ENCODE measurements at places on chromosomes 11 and 22. TPM values are rescaled to one million over a fixed set of nuclear protein-coding genes. Genes with fewer than 3 reads are reported as not detected.

- DNase-seq, result no peak
These were observed 7.2 kb upstream of the FLRT1 start for GRCh38 chr11:64028398-64029115.

GRCh38 chr11:65440831-65441499, 18.4 kb downstream of the NEAT1 start:
- DNase-seq, result no peak

BIRC3 gene
- 2.2 TPM for total RNA-seq

C11orf86 gene
- not detected for total RNA-seq

GRCh38 chr11:99240192-99241030, 219.7 kb downstream of the CNTN5 start:
- no peak for DNase-seq

GRCh38 chr11:116219171-116219635, 553.6 kb downstream of the BUD13 start:
- DNase-seq, result peak; percentile 20

TIMP3 gene
- total RNA-seq, result 158 TPM

CTSF gene
- total RNA-seq, result 80.6 TPM

UBQLNL gene
- 1.8 TPM for total RNA-seq

DNA sequence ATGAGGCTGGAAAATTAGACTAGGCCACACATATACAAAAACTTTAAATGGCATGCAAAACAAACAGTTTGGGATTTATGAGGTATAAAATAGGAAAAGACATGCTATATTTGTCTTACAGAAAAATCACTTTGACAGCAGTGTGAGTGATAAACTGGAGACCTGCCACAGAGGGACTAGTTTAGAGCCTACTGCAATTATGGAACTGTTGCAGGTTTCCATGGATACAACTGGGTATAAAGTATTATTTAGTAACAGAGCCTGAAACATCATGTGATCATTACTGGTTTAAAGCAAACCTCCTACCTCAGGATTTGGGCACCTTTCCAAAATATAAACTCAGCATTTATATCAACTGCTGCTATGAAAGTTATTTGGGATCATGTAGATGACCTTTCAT, 1032.5 kb downstream of the DLG2 start:
- DNase-seq, result no peak

DNA sequence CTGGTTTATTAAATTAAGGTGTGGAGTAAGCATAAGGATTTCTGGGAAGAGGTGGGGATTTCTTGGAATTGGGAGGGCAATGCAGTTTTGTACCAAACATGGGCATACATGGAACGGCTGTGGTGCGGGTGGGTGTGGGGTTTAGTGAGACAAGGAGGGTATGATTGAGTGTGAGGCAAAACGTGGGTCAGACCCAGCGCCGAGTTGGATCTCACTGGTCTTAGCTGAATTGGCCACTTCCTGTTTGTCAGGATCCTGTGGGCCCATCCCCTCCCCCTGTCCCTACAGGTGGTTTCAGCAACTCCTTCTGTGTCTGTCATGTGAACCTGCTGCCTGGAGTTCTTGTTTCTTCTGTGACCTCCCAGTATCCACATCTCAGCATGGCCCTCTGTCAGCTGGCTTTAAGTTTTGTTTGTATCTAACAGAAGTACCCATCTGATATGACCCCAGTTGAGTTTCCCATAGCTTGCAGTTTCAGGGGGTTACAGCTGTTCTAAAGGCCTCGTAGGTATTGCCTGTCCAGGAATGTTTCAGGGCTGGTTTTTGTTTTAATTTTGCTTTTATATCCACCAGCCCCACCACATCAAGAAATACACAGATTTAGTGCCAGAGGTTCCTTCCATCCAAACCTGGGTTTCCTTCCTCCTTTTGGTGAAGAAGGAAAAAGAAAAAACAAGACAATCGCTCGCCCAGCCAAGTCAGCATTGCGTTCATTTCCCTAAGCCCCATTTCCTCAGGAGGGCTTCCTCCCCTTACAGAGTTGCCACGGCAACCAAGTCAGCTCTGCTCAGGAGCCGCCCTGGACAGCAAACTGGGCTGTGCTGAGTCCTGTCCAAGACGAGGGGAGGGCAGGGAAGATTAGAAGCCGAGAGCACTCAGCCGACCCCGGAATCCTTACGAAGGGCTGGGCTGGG, 6.0 kb downstream of the APOL1 start:
- DNase-seq, result peak; percentile 47

DNA sequence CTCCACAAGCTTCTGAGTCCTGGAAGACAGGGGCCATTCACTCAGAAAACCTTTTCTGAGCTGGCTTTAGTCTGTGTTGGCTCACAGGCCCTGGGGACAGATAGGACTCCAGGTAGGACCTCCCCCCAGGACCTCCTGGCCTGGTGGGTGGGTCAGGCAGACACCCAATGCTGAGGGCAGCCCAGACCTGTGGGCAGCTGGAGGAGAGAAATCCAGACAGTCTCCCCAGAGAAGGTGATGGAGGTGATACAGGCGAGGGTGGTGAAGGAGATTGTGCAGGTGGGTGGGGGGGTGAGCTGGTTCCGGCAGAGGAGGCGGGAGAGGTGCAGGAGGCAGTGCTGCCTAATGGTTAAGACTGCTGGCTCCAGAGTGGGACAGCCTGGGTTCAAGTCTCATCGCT, 15.6 kb downstream of the LRRC32 start:
- no peak for DNase-seq

DNA sequence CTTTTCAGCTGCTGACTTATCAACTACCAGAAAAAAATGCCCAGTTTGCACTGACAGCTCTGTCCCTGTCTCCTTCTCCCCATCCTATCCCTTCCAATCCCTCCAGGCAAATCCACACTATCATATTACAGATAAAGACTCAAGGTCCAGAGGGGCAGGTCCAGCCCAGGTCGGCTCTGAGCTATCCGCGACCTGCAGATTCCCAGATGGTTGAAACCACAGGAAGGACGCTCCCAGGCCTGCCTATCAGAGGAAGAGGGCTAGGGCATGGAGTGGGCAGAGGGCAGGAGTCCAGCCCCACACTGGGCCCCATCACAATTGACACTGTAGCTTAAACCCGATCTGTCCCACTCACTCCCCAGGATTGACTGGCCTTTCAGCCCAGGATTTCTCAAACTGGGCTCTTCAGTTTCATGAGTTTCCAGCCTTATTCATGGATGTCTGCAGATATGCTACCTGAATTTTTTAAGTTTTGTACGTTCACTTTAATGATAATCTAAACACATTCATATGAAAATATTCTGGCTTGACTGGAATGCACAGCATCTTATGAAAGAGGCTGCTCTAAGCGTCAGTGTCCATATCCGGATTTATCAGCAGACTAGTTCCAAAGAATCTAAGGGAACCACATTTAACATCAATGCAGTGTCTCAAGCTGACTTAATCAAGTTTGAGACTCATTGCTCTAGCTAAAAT, 16.4 kb upstream of the FCHSD2 start:
- DNase-seq, result no peak

GRCh38 chr11:122717264-122717867, 61.8 kb downstream of the UBASH3B start:
- peak; percentile 64 for DNase-seq

DNA sequence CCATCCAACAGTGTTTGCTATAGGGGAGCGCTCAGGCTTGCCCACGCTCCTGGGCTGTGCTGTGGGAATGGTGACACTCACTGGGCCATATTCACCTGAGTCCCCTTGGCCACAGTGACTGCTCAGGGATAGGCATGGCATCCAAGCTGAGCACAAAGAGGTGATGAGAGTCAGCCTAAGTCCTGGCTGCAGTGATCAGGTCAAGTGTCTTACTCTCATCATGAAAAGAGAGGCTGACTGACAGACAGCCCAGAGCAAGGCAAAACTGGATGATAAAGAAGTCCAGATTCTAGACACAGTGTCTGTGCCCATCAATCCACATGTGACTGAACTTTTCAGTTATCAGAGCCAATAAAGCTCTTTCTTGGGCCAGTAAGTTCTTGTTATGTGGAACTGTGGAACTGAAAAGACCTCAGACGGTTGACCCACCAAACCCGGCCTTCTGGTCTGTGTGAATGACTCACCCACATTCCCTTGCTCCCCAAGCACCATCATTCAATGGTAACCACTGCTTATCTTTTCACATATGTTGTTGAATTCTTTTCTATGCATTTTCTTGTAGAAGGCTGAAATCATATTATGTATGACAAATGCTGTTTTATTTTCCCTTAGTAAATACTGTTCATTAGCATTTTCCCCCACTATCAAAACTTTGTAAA, 43.2 kb upstream of the YPEL1 start:
- no peak for DNase-seq

DNA sequence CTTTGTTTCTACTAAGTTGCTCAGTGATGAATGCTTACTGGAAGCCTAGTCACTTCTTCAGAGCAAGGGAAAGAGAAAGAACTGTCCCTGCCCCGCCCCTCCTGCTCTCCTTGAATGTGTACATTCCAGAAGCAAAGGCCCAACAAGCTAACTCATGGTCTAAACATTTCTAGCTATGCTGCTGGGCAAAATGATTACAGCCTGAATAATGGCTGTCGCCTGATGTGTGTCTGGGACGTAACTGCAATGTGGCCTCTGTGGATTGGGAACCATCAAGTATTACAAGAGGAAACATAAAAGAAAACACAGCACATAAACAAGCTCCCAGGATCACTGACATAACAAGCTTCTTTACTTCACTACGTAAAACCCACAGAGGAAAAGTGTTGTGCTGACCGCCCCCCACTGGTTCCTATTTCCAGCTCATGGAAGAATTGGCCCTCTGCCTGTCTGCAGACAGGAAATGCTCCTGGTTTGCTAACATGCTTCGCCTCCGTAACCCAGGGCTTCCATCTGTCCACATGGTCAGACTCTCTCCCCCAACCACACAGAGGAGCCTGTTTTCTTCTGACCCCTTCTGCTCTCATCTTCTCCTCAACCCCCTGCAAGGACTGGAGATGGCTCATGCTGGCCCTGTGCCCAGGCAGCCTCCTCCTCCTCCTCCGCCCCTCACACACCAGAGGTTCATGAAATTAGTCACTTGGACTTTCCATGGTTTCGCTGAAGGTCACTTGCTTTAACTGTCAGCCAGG, 187.2 kb downstream of the MAML2 start:
- DNase-seq, result peak; percentile 61

LUZP2 gene
- 3.3 TPM for total RNA-seq

- no peak for DNase-seq
These were observed 31.5 kb downstream of the C22orf31 start for GRCh38 chr22:29030016-29030617.

PRR33 gene
- total RNA-seq, result not detected

- DNase-seq, result no peak
These were observed 122.5 kb upstream of the ZC3H12C start for GRCh38 chr11:109970516-109971183.

DNA sequence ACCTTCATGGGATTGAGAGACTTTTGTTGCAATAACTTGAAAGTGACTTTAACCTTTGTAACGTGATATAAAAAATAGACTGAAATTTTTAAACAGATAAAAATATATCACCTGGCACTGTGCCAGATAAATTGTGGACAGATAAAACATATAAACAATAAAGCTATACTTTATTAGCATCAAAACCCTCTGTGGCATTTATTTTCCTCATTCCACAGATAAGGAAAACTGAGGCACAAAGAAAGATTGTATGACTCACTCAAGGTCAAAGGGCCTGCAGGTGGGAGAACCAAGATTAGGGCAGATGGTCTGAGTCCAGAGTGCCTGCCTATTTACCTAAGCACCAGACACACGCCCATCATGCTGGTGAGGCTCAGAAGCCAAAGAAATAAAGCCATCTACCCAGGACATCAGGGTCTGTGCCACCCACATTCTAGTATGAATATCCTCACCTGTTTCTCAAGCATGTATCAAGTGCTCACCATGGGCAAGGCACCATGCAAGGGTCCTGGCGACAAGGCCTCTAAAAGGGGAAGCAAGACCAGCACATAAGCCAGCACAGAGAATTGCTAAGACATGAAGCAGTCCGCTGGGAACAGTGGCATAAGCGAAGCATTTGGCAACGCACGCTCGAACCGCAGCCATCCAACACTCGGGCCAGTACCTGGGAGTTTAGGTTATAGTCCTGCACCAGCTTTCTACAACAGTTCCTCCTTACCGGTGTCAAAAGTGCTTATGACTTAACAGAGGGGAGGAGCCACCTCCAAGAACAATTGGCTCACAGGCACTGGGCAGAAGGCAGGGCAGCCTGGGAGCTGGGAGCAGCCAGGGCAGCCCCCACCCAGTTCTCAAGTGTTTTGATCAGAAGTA, 17.6 kb downstream of the MYH9 start:
- DNase-seq, result peak; percentile 80

- no peak for DNase-seq
These were observed 7.2 kb downstream of the LYVE1 start for GRCh38 chr11:10561043-10561818.

OR2D2 gene
- 1.4 TPM for total RNA-seq

GRCh38 chr11:37450613-37451012, 852.6 kb upstream of the RAG2 start:
- DNase-seq, result no peak

IL18 gene
- total RNA-seq, result 65.1 TPM

DNA sequence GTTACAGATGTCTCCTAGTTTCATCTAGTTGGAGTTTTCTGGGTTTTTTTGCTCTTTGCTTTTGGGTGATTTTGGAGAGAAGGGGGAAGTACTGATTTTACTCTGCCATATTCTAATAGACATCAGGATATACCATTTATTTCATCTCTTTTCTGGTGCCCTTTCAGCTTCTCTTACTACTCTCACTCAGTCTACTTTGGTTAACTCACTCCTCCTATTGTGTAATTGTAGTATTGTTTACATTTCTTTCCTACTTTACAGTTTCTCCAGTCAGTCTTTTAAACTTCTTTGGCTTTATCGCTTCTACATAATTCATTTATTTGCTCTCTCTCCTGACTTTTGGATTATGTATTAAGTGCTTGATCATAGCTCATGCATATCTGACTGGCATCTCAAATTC, 6.5 kb downstream of the ANKRD42 start:
- no peak for DNase-seq
